ENCODE measurements at places on chromosomes 6 and 20. TPM values are rescaled to one million over a fixed set of nuclear protein-coding genes. Genes with fewer than 3 reads are reported as not detected.

Gene WFDC5
- polyA plus RNA-seq, result not detected

GRCh38 chr6:145960918-145961589, 3.1 kb downstream of the SHPRH start:
- no peaks in the 10 kb centered on the region for H3K36me3 ChIP-seq
- H3K27me3 ChIP-seq, result no peaks in the 10 kb centered on the region
- no peak for DNase-seq
- H3K27ac ChIP-seq, result no peak overlapping the region
- H3K4me1 ChIP-seq, result peaks cover 16% of the 10 kb centered on the region
- no peak overlapping the region for H3K4me3 ChIP-seq

DNA sequence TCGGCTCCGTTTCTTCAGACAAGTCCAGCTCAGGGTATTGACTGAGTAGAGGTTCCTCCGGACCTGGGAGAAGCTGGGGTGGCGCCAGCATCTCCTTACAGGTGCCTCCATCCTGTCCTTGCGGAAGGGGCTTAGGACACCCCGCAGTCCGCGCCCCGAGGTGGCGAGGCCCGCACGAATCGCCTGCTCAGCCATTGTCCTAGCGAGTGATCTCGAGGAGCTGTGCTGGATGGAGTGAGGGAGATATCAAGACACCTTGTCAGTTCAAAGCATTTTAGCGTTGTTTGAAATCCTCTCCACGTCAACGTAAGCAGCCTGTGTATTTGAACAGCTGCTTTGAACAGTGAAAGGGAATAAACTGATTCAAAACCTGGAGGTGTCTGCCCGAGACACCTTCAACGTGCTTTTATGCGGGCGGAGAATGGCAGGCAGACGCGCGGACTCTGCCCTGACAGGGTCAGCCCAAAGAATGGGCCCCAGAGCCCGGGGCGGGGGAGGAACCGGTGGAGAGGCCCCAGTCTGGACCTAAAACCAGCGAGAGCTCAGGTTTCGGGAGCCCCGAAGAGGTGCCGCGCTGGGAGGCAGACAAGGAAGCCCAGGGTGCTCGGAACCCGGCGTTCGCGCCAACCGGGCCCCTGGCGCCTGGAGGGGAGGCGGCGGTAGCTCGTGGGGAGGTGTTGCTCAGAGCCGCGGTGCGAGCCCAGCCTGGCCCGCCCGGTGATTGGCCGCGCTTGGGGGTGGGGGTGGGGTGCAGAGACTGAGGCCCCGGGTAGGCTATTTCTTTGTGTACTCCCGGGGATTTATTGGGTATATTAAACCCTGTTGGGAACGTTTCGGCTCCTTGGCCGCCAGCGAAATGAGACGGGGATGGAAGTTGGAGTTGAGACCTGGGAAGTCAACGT, 3.1 kb upstream of the POU3F2 start:
- DNase-seq, result peak; percentile 65
- no peaks in the 10 kb centered on the region for H3K36me3 ChIP-seq
- H3K4me3 ChIP-seq, result no peak overlapping the region
- H3K27me3 ChIP-seq, result peaks cover 100% of the 10 kb centered on the region
- H3K27ac ChIP-seq, result no peak overlapping the region

- DNase-seq, result no peak
- H3K27me3 ChIP-seq, result no peaks in the 10 kb centered on the region
- no peaks in the 10 kb centered on the region for H3K4me1 ChIP-seq
- H3K27ac ChIP-seq, result no peak overlapping the region
These were observed 3.8 kb upstream of the LPA start for GRCh38 chr6:160667639-160668481.

- H3K27ac ChIP-seq, result no peak overlapping the region
- DNase-seq, result no peak
- H3K27me3 ChIP-seq, result no peaks in the 10 kb centered on the region
- H3K4me1 ChIP-seq, result no peaks in the 10 kb centered on the region
These were observed 55.1 kb downstream of the SLC22A2 start for GRCh38 chr6:160203522-160203921.

DNA sequence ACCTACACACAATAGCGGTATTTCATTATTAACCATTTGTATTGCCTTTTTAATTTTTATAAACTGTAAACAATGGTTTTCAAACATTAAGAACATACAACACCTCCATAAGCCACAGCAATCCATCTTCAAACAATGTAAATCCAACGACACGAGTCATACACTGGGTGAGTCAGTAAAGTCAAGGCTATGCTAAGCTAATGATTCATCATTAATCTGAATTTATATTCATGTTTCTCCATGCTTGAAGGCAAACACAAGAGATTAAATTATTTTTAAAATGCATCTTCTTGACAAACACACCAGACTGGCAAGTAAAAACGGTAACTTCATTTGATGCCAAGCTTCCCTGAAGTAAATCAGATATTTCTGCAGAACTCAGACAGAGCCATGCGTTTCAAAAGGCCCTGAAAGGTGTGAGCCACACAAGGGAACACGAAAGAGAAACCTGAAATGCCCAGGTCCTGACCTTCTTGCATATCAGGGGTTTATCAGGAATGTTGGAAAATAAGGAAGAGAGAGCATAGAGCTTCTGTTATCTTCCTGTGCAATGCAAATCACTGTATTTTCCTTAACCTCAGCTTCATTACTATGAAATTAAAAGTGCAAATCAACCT, 162.5 kb downstream of the ALDH8A1 start:
- H3K27me3 ChIP-seq, result no peaks in the 10 kb centered on the region
- H3K36me3 ChIP-seq, result no peaks in the 10 kb centered on the region
- no peak for DNase-seq
- H3K4me3 ChIP-seq, result no peak overlapping the region

DNA sequence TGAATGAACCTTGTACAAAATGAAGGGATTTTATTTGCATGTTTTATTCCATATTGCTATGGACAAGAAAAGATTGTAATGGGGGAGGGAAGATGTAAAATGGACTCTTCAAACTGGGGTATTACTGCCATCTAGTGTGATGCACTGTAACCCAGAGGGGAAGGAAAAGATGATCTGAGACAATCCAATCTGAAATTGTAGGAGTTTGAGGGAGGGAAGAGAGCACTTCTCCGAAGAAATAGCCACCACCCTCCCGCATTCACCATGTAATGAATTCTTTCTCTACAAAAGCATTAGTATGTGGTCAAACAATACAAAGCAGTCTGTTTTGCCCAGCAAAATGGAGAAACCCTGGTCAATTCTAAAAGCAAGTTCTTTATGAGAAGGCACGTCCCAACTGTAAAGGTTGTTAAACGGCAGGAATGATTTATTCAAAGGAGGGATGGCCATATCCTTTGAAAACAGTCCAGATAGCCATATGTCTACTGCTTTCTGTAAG, 679.5 kb upstream of the NRSN1 start:
- H3K4me1 ChIP-seq, result no peaks in the 10 kb centered on the region
- no peak for DNase-seq
- H3K27ac ChIP-seq, result no peak overlapping the region
- no peaks in the 10 kb centered on the region for H3K36me3 ChIP-seq
- no peaks in the 10 kb centered on the region for H3K27me3 ChIP-seq

Data from spleen (tissue), 13 donors.